Stimulated activated CD4-positive, alpha-beta T cell treated with anti-CD3 and anti-CD28 coated beads, Interleukin-12 subunit alpha, Interleukin-12 subunit beta, amount 100 ng/mL, for 48 hours (primary cell): ENCODE measurements at places on chromosomes 5 and 9.

DNA sequence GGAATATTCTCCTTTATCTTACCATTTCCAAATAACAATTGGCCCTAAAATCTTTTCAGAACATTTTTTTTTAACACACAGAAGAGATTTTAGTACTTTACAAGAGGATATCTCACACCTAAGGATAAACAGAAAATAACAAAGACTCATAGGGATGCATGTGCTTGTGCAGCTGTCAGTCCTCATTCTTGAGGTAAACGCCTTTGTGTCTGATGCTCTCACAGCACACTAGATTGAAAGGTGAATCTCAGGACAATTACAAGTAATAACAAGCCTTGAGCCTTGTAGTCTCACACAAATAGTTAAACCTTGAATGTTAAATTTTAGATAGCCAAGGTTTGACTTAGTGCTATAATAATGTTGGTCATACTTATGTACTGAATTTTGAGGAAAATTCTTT, 439.2 kb downstream of the PTPRD start:
- no peak for DNase-seq

GRCh38 chr9:87742813-87743428, 17.0 kb downstream of the CTSL start:
- DNase-seq = no peak

DNA sequence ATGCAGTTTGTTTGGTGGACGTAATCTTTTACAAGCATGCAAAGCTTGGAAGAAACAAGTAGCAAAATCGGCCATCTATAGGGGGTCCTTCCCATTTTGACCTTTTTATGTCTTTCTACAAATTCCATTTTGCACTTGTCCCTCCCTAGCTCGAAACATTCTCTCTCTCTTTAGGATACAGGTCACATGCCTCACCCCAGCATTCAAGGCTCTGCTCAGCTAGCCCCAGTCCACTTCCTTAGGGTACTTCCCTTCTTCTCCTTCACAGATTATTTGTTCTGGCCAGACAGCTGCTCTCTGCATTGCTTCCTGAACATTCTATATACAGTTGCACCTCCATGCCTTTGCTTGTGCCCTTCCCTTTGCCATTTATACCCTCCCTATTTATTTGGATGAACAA, 31.7 kb upstream of the TRIM14 start:
- no peak for DNase-seq

DNA sequence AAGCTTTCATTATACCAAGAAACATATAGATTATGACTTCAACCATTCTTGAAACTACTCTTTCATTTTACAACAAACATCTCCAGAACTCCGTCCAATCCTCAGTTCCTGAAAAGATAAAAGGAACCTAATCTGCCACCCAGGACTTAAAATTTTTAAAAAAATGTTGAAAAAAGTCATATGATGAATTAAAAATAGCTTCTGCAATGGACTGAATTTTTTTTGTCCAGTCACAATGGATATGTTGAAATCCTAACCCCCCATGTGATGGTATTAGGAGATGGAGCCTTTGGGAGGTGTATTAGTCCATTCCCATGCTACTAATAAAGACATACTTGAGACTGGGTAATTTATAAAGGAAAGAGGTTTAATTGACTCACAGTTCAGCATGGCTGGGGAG, 2.7 kb upstream of the ALDH1A1 start:
- no peak for DNase-seq

DNA sequence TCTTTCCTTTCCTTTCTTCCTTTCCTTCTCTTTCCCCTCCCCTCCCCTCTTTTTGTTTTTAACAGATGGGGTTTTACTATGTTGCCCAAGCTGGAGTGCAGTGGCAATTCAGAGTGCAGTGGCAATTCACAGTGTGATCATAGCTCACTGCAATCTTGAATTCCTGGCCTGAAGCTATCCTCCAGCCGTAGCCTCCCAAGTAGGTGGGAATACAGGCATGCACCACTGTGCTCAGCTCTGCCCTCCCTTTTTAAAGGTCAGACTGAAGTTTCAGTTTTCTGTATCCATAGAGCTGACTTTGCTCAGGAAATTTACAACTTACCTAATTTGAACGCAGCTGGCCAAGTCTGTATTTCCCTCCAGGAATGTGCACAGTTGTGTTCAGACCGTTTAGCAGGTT, 696 bp downstream of the CCL28 start:
- no peak for DNase-seq

GRCh38 chr5:40991981-40992559, 79.1 kb downstream of the MROH2B start:
- DNase-seq = no peak

DNA sequence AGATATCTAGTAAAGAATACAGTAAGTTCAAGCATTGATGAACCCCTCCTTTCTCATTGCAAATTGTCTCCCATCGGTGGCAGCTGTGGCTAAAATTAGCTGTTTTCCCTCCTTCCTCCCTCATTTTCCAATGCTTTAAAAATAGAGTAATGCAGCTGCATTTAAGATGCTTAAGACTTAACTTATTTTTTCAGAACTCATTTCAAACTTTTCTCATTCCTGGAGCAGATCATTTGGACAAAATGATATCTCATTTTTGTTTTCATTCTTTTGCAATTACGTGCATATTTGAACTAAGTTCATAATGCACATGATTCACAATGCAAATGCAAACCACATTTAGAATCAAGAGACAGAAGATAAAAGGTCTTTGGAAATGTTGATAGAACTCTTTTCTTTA, 14.6 kb downstream of the HSPB3 start:
- no peak for DNase-seq

GRCh38 chr9:95947118-95947517, 71.6 kb downstream of the ERCC6L2 start:
- no peak for DNase-seq

- DNase-seq = no peak
Observed at GRCh38 chr5:691817-692528, 1.2 kb downstream of the TPPP start.

DNA sequence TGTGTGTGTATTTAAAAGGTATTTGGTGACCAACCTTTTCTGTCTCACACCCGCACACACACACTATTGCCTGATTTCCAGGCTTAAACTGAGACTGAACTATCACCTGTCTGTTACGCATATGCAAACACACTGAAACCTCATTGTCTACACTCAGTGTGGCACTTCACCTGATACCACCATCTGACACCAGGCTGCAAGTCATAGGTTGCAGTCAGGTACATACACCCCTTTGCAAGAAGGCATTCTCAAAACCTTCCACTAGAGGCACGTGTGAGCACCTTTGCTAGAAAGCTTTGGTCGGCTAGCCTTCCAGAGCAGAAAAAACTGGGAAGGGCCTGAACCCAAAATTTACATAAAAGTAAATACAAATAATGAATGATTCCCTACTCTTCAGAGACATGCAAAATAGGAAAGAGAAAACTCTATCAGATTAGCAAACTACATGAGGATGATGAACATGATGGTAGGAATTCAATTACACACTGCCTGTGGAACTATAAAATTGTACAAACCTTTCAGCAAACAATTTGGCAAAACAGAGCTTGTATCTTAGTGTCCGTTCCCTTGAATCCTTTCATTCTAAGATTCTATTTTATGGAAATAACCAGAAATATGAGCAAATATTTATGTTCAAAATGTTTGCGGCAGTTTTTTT, 5.9 kb upstream of the FOXD1 start:
- DNase-seq = no peak
